ENCODE measurements at places on chromosomes 7 and 10.

GRCh38 chr7:120460949-120461348 lies 188.0 kb downstream of the KCND2 start:
- DNase-seq: no peak

DNA sequence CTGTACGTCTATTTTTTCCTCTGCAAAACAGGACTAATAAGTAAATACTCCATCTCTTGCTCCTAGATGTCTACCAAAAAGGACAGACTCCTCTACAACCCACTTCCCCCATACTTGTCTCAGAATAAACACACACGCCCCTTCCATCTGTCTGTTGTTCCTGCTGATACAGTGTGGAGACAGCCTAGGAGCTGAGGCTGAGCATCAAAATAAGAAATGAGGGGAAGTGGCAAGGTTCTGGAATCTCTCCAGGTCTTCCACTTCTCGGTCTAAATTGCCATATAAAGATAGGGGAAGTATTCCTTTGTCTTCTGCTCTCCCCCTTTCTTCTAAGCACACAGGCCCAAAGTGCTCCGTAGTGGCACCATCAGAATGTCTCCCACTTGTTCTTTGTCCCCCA lies 30.8 kb upstream of the VSIR start:
- no peak for DNase-seq

DNA sequence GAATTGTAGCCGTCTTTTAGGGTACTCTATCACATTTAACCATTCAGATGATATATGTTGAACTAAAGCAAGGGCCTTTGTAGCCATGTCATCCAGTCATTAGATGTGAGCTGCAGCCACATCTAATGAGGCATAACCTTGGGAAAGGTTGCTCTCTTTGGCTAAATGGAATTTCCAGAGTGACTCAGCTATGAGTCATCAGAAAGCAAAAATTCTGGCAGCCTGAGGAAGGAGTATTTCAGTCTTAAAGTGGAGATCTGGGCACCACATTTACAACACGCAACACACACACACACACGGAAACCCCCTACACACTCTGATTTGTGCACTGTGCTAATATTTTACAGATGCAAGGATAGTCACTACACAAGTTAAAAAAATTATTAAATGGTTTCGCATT lies 176.9 kb upstream of the ZWINT start:
- no peak for DNase-seq

GRCh38 chr10:114402233-114402632 lies 2.1 kb downstream of the AFAP1L2 start:
- no peak for DNase-seq

DNA sequence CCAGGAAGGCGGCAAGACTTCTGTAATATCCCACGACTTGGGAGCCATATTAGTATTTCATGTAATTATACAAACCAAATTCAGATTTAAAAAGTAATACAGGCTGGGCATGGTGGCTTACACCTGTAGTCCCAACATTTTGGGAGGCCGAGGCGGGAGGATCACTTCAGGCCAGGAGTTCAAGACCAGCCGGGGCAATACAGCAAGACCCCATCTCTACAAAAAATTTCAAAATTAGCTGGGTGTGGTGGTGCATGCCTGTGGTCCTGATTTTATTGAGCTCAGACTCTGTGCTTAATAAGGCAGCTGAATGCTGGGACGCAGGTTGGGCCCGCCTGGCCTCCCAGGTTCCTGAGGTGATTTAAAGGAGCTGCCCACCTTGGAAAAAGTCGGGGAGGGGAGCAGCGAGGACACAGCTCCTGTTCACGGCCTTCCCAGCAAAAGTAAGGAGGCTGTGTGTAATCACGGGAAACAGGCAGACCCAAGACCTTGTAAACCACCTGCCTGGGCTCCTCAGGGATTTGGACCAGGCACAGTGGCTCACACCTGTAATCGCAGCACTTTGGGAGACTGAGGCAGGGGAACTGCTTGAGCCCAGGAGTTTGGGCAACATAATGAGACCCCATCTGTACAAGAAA lies 93.0 kb upstream of the DNAAF5 start:
- no peak for DNase-seq

Data from SIG-M5 (cell line).